ENCODE measurements at places on chromosomes 6 and 20.

GRCh38 chr6:19377722-19378121, 459.4 kb upstream of the ID4 start:
- no peak for DNase-seq

- DNase-seq = no peak
Measured at GRCh38 chr6:125273251-125273650, 28.5 kb downstream of the HDDC2 start.

- no peak for DNase-seq
Measured at GRCh38 chr6:33172688-33173534, 19.4 kb downstream of the COL11A2 start.

GRCh38 chr6:105898286-105898685, 187.8 kb upstream of the PRDM1 start:
- DNase-seq = no peak

GRCh38 chr6:21972516-21972915, 324.3 kb downstream of the PRL start:
- DNase-seq = no peak

All from NCI-H1092 (cell line).